ENCODE measurements at places on chromosomes 12 and 14.

- DNase-seq, result no peak
Measured at GRCh38 chr14:97824218-97824617, 1027.0 kb downstream of the VRK1 start.

DNA sequence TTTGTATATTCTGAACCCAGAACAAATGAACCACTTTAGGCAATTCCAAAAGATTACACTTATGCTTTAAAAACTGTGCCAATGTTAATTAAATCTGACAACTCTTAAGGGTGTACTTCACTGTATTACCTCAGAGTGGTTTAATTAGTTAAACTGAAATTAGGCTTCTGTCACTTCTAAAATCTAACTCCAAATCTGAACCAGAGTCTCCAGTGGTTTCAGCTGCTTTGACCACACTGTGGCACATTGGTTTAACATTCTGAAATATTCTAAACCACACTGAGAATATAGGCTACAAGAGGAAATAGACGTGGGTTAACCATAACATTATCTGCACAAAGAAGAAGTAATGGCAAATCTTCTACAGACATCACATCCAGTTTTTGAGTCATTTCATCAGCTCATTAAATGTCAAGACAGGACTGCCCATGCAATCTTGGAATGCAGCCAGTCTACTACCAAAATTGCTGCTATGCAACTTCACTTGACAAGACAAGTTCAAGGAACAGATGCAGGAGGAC is 94.8 kb downstream of the LRP6 start:
- DNase-seq, result no peak

DNA sequence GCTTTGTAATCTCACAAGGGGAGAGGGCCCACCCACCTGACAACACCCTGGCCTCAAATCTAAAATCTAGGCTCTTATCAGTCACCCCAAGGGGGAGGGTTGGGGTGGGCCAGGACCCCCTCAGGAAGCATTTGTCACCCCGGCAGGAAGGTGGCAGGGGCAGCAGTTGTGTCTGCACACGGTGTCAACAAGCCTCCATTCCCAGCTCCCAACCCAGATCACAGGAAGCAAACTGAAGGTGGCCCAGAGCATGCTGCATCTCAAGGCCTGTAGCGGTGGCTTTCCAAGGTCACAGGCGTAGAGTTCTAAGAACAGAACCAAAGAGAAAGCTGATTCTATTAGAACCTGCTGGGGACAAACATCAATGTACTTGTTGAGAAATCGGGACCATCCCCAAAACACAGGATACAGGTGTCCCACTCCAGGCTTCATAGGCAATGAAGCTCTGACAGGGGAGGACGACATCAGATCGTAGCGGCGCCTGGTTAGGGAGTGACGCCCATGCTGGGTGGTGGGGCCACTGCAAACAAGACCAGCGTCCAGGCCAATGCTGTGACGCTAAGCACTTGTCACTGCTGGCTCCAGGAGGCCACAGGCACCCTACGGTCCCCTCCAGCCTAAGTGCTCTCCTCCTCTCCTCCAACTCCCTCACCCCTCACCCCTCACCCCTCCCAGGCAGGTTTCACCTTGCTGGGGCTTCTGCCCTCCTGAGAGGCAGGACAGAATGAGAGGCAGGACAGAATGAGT is 52.9 kb downstream of the CCDC88C start:
- DNase-seq, result no peak

- no peak for DNase-seq
Measured at GRCh38 chr12:15045451-15045850, 72.6 kb downstream of the PDE6H start.

DNA sequence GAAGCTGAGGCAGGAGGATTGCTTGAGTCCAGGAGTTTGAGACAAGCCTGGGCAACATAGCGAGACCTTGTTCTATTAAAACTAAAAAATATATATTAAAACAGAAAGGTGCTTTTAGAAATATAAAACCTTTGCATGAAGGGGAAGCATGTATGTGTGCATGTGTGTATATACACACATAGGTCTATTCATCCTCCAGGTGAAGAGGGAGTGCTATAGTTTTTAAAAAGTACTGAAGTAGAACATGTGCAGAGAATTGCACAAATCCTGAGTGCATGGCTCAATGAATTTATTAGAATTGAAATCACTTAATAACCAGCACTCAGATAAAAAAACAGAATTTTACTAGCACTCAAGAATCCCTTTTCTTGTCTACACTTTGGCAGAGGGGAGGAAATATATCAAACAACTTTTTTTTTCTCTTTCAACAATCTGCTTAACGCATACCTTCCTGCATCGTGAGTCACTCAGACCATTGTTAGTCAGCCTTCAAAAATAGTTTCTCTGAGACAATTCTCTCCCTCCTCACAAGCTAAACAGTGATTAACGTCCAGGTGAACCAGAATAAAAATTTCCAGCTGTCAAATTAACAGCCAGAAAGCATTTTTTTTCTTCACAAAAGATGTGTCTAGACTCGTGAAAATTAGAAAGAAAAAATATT is 17.7 kb upstream of the NEDD1 start:
- DNase-seq, result no peak

DNA sequence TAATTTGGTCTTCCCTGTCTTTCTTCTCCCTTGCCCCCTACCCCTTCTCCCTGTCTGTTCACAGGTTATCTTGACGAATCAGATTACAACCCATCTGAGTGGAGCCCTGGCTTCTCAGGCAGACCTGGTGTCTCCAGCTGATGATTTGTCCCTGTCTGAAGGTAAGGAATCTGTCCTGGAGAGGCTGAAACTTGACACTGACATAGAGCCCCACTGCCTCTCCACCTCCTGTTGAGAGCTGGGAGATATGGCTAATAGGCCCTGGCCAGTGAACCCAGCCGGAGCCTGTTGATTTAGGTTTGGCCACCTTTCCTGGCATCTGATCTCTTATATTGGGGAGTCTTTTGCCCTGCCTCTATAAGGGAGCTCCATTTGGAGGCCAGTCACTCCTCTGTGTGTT is 472.2 kb downstream of the RAD51B start:
- no peak for DNase-seq

- DNase-seq, result no peak
Measured at GRCh38 chr12:100493396-100494012, 19.8 kb downstream of the NR1H4 start.

DNA sequence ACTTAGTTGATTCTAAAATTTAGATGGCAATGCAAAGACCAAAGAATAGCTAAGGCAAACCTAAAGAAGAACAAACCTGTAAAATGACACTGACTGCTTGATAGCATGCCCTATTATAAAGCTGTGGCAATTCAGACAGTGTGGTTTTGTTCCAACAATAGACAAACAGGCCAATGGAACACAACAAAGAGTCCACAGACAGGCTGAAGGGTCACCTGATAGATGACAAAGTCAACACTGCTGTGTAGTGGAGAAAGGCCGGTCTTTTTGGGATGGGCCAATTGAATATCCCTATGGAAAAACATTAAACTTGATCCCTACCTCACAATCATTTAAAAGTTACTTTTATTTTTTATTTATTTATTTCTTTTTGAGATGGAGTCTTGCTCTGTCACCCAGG is 33.8 kb upstream of the SLC25A3 start:
- DNase-seq, result no peak

DNA sequence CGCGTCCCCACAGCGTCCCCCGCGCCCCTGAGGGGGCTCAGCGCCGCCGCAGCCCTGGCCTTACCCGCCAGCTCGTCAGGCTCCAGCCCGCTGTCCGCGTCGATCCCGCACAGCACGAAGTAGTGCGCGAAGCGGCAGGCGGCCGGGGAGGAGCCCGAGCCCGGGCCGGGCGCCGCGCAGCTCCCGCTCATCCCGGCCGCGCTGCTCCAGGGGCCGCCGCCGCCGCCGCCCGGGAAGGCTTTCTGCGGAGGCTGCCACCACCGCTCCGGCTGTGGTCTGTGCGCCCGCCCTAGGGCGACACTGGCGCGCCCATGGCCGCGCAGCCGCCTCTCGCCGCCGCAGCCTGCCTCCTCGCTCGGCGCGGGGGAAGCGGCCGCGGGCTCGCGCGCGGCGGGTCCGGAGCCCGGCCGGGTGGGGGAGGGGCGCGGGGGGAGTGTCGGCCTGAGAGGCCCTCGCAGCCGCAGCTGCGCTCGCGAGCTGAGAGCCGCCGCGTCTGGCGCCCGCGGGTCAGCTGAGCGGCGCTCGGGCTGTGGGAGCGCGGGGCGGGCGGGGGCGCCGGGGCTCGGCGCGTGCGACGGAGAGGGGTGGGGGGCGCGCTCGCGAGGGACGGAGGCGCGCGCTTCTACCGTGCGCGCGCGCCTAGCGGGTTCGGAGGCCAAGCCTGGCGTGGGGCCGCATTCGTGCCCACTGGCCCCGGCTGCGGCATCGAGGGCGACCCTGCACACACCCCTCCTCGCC is at the start of gene DENND5B:
Gene DENND5B (minus strand): TSS at position 495 of the 738 bp plus-strand sequence. CDS start 304 bp downstream, at position 191.
- DNase-seq, result no peak

- no peak for DNase-seq
Measured at GRCh38 chr12:25781232-25781631, 177.2 kb upstream of the RASSF8 start.

DNA sequence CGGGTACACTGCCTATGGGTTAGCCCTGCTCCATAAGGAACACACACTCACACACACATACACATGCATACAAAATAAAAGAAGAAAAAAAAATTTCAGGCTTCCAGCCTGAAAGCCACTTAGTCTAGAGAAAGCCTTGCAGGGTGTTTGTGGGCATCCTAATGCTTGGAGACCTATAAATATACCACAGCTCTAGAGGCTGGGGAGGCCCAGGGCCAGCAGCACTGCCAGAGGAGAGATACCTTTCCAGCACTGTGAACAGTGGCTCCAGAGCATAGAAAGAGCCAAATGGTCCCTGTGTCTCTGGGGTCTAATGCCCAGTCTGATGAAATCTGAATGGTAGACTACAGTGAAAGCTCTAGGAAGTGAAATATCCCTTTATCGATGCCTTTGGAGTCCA is 12.9 kb downstream of the FAM161B start:
- no peak for DNase-seq

- DNase-seq, result no peak
Measured at GRCh38 chr12:75964150-75964549, 67.4 kb downstream of the PHLDA1 start.

- no peak for DNase-seq
Measured at GRCh38 chr12:23758608-23759007, 190.9 kb downstream of the SOX5 start.

DNA sequence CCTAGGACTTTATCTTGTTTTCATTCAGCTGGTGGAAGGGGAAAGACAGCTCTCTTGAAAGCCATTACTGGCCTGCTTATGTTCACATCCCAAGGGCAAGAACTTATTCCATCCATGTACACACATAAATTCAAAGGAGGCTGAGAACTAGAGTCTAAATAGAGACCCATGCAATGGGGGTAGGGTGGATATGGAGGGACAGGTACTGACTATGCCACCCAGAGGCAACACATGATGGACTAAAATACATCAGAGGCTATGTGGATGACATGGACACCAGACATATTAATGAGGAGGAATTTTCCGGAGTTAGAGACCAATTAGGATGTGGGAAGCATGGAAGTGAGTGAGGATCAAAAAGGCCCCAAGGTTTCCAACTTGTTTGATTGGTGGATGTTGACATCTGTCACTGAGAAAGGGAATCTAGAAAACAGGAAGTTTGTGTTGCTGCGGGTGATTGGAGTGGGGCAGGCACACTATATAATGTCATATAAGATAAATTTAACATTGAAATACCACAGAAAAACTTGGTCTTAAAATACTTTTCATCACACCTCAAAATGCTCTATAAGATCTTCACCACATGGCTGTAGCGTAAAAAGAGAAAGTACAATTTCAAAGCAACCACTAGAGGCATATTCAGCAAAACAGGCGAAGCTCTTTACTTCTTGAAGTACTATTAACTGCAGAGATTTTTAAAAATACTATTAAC is 130.4 kb downstream of the GRIP1 start:
- DNase-seq, result no peak

DNA sequence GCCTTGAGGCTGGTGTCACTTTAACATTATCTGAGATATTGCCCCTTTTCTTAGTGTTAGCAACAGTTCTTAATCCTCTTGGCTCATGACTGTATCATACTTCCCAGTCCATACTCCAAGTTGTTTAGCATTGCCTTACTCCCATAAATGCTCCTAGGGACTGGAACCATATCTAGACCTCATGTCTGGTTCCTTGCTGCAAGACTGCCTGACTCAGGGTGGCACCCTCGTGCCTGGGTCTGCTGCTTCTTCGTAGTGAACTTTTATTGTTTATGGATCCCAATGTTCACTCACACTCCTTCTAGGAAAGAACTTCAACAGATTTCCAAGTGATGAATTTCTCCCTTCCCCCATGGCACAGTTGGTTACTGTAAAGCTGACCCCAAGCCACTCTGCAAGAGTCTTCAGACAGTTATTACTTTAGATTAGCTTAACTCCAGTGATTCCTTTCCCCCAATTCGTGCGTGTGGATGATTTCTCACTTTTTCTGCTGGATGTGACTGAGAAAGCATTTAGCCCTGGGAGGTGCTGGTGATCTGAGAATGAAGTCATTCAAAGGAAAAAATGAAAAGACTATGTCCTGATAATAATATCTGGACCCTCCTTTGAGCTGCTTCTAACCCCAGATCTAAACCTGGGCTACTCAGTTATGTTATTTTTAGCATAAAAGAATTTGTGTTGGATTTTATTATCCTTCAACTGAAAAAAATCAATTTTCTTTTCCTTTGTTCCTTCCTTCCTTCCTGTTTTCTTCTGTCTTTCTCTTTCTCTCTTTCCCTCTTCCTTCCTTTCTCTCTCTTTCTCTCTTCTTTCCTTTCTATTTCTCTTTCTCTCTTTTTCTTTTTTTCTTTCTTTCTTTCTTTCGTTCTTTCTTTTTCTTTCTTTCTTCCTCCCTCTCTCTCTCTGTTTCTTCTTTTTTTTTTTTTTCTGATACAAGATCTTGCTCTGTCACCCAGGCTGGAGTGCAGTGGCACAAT is 47.5 kb upstream of the PPP1R12A start:
- no peak for DNase-seq

GRCh38 chr12:1574865-1575259 is 19.5 kb downstream of the FBXL14 start:
- no peak for DNase-seq

- DNase-seq, result no peak
Measured at GRCh38 chr12:113392988-113393579, 10.6 kb downstream of the SDS start.

DNA sequence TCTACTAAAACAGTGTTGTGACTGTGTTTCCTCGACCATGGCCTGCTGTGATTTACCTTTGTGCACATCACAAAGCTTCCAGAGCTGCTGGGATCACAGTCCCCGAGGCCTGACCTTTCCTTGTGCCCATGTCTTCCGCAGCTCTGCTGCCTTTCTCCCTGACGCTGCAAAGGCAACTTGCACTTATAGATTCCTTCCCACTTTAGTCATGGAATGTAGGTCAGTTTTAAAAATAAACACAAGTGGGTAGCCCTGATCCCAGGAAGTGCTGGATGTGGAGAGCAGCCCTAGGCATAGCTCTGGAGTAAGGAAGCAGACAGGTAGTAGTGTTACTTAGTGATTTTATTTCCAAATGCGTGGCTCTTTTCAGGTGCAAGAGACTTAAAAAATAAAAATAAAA is 825.7 kb downstream of the AACS start:
- no peak for DNase-seq

Measured in hematopoietic multipotent progenitor cell treated with erythropoietin and hydrocortisone succinate and interleukin-3 and kit ligand, for 15 days (in vitro differentiated cells).